ENCODE measurements at places on chromosomes 3 and 15. TPM values are rescaled to one million over a fixed set of nuclear protein-coding genes. Genes with fewer than 3 reads are reported as not detected.

The GOLGA8S gene
- total RNA-seq: not detected

GRCh38 chr3:157494581-157495281 is 8.5 kb downstream of the VEPH1 start:
- DNase-seq: no peak

GRCh38 chr15:41907141-41907540 is 13.3 kb upstream of the SPTBN5 start:
- no peak for DNase-seq

The RTP3 gene
- not detected for total RNA-seq

The MUC13 gene
- 0.17 TPM for total RNA-seq

DNA sequence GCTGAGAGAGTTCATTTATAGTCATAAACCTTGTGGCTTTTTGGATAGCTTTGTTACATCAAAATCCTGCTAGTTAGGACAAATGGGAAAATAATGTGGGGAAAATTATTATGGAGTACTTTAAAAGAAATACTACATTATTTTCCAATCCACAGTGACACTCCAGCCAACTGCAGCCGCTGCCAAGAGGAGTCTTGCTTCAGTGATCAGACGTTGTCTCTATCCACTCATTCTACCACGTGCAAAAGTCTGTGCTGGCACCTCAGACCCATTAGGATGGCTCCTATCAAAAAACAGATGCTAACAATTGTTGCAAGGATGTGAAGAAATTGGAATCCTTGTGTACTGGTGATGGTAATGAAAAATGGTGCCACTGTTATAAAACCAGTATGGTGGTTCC is 128.6 kb upstream of the IQSEC1 start:
- no peak for DNase-seq

GRCh38 chr3:102114264-102114979 is 265.1 kb downstream of the NFKBIZ start:
- no peak for DNase-seq

The BCHE gene
- 0.19 TPM for total RNA-seq

DNA sequence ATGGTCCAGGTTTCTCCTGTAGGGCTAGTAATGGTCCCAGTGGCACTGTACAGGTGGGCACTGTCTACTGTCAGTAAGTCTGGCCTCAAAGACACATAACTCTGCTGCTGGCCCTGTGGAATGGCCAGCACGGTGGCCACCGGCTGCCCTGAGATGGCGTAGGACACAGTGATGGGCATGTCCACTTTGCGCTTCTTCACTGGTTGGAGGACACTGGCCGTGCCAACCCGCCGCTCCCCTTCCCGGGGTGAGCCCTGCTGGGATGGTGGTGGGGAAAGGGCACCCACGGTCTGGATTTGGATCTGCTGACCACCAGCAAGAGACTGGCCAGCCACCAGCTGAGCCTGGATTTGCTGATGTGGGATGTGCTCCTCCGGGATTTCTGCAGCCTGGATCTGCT is 28.1 kb upstream of the IMPDH2 start:
- no peak for DNase-seq

The P2RY13 gene
- total RNA-seq: not detected

GRCh38 chr3:64047787-64048186 is 24.5 kb upstream of the PSMD6 start:
- DNase-seq: no peak

GRCh38 chr15:68678746-68679145 is 100.0 kb downstream of the CORO2B start:
- DNase-seq: no peak

DNA sequence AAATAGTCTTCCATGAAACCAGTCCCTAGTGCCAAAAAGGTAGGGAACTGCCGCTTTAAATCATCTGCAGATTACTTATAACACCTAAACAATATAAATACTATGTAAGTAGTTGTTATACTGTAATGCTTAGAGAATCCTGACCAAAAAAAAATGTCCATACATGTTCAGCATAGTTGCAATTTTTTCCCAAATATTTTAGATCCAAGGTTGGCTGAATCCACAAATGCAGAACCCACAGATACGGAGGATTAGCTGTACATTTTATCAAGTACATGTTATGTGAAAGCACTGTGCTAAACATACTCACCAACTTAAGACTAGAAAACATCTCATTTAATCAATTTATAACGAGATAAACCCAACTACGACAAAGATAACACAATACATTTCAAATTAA is 9.3 kb downstream of the MSL2 start:
- DNase-seq: no peak

GRCh38 chr3:37630441-37630840 is 231.2 kb upstream of the CTDSPL start:
- DNase-seq: no peak

The PTH1R gene
- total RNA-seq: 1.2 TPM

GRCh38 chr15:74202452-74203401 is at the start of gene STRA6:
Gene STRA6 (minus strand): TSS chr15:74202787. CDS start chr15:74202267, 520 bp downstream.
- DNase-seq: no peak

DNA sequence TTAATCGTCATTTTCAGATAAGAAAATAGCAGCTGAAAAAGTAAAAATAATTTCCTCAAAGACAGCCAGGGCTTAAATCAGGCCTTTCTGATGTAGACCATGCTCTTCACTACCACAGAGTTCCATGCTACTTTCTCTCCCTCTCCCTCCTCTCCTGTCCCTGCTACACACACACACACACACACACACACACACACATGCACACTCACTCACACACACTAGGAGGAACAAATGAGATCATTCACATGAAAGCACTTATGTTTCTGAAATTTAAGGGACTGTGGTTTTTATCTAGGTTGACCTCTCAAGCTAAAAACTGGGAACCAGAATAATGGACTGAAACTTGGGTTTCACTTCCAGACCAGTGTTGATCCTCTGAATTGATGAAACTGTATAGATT is 4.1 kb upstream of the PSMA4 start:
- peak; percentile 49 for DNase-seq

DNA sequence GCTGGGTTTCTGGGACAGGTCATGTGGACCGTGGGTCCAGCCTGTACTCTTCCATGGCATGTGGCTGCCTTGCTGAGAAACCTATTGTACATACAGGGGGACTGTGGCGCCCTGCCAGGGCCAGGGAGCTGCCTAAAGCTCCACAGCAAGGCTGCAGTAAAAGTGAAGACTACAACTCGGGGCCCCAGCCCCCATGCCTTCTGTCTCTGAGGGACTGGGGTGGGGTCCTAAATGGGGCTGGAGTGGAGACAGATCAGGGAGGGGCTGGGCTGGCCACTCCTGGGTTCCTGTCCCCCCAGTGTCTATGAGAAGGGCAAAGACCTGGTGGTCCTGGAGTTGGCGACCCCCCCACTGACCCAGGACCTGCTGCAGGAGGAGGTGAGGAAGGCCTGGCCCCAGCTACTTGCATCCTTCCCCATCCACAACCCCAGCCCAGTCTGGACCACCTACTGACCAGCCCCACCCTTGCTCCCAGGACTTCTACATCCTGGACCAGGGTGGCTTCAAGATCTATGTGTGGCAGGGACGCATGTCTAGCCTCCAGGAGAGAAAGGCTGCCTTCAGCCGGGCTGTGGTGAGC is 7.3 kb downstream of the VILL start:
- no peak for DNase-seq

DNA sequence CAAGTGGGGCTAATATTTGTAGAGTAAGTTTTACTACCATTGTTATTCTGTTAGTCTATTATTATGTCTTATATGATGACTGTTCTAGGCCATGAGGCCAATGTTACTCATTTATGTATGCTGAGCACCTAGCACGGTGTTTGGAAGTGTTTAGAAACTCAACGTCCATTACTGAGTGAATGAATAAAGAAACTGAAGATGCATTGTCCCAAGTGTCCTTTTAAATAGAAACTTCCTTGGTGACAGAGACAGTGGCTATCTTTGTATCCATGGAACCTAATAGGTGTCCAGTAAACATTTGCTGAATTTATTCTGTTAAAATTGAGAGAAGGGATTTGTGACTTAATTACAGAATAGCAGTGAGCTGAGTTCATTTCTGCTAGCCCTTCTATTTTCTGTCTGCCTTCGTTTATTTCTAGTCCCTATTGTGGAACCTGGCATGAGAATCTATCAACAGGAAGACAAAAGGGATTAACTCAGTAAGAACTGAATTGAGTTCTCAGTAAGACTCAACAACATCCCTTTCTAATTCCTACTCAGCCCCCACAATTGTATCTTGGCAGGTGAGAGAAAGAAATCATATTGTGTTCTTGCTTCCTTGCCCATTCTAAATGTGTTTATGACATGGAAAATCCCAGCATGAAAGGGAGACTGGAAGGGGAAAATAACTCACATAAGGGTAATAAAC is 246.6 kb upstream of the LRRC3B start:
- DNase-seq: no peak

DNA sequence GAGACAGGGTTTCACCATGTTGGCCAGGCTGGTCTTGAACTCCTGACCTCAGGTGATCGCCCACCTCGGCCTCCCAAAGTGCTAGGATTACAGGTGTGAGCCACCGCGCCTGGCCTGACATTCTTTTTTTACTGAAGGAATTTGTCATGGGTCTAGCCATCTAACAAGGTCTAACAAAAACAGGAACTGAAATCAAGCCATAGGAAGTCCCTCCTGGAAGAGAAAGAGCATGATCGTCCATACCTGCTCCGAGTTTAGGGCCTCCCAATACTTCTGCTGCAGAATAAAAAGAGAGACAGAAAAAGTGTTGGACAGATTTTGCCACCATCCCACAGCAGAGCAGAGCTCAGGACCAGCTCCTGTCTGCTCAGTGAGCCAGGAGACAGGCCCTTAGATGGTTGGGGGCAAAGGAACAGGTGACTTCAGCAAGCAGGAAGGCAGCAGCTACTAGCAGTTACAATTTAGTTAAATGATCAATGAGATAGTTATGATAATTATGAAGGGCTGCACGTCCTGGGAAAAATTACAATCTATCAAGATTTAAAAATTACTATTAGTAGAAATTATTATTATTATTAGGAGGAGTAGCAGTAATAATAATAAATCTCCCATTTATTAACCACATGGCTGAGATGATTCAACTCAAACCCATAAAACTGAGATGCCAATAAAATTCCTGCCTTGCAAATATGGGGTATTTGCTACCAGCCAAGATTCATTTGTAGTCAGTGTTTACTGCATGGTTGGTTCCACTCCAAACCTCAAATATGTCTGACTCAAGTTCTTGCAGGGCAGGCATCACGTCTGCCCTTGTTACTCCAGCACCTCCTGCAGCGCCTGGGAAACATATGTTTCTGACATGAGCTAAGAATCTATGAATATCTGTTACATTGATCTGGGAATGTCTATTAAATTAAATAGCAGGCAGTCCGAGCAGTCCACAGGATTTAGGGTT is 40.1 kb downstream of the TMEM44 start:
- peak; percentile 98 for DNase-seq

DNA sequence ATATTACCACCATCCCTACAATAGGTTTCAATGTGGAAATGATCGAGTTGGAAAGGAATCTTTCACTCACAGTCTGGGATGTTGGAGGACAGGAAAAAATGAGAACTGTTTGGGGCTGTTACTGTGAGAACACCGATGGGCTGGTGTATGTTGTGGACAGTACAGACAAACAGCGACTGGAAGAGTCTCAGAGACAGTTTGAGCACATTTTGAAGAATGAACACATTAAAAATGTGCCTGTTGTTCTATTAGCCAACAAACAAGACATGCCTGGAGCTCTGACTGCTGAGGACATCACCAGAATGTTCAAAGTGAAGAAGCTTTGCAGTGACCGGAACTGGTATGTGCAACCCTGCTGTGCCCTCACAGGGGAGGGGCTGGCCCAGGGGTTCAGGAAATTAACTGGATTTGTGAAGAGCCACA is 510 bp downstream of the ARL14 start:
- DNase-seq: peak; percentile 3

The EXD1 gene
- total RNA-seq: not detected

The ALDH1A3 gene
- total RNA-seq: 0.11 TPM

GRCh38 chr3:129343643-129344360 is 65.1 kb downstream of the HMCES start:
- DNase-seq: no peak

Measured in LHCN-M2 (cell line).